ENCODE measurements at places on chromosomes 6 and 20. TPM values are rescaled to one million over a fixed set of nuclear protein-coding genes. Genes with fewer than 3 reads are reported as not detected.

The MYBL2 gene
- not detected for total RNA-seq

The RBM39 gene
- 592 TPM for total RNA-seq

The MUCL3 gene
- not detected for total RNA-seq

DNA sequence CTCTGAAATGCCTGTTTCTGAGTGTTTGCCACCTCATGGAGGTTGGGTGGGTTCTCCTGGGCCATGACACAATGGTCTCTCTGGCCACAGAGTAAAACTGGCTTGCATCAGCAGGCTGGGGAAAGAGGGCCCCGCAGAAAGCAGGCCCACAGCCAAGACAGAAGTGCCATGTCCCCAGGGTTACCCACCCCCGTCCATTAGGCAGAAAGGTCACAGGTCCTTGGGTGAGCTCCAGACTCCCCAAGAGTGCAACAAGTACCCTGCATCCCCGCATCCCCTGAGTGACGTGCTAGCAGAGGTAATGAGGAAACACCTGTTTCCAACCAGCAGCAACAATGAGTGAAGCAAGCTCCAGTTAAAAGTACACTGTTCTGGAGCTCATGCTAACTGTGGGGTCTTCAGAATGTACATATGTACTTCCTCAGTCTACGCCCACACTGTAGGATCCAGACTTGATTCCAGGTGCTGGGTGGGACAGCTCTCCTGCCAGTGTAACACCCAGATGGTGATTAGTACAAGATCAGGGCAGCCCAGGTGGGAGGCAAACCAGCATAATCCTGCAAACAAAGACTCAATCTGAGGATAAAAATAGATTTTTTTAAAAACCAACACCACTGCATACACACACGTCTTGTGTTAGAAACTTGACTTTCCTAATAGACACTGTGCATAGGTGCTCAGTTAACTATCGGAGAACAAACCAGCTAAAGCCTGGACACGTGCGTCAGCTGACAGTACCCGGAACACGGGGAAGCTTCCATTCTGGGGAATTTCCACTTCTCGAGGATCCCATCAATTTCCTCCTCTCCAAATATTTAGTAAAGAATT is 31.5 kb downstream of the RRBP1 start:
- H3K27ac ChIP-seq = peak overlapping the region; percentile 33
- no peaks in the 10 kb centered on the region for H3K36me3 ChIP-seq
- peaks cover 8% of the 10 kb centered on the region for H3K4me1 ChIP-seq
- H3K27me3 ChIP-seq = no peaks in the 10 kb centered on the region

DNA sequence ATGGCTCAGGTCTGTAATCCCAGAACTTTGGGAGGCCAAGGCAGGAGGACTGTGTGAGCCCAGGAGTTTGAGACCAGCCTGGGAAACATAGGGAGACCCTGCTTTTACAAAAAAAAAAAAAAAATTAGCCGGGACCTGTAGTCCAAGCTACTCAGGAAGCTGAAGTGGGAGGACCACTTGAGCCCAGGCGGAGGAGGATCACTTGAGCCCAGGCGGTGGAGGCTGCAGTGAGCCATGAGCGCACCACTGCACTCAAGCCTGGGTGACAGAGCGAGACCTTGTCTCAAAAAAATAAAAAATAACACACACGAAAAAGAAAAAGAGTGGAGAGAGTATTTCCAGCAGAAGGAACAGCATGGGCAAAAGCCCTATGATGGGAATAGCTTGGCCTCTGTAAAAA is 2.0 kb downstream of the TTLL9 start:
- H3K36me3 ChIP-seq = no peaks in the 10 kb centered on the region
- H3K4me1 ChIP-seq = peaks cover 7% of the 10 kb centered on the region
- no peak for DNase-seq

GRCh38 chr6:125255201-125255600 is 46.6 kb downstream of the HDDC2 start:
- no peak for DNase-seq
- H3K27me3 ChIP-seq = no peaks in the 10 kb centered on the region
- H3K4me3 ChIP-seq = no peak overlapping the region
- H3K27ac ChIP-seq = no peak overlapping the region

- no peak overlapping the region for H3K27ac ChIP-seq
- H3K4me3 ChIP-seq = no peak overlapping the region
- H3K4me1 ChIP-seq = no peaks in the 10 kb centered on the region
Measured at GRCh38 chr6:124494956-124495664, 467.1 kb upstream of the RNF217 start.

DNA sequence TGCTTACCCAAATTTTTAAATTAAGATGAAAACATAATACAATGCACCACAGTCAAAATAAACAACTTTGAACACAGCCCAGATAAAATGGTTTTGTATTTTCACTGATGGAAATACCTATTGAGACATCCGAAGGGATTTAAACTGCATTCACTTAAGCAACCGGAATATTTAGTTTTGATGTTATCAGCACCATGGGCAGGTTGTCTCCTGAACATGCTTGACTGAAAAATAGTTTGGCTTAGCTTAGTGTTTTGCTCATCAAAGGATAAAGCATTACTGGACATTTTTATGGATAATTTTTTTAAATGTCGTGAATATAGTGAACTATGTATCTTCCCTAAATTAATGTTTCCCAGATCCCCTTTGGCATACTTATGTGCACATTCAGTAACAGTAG is 177.5 kb downstream of the GJA1 start:
- H3K4me3 ChIP-seq = no peak overlapping the region
- peak overlapping the region; percentile 50 for H3K27ac ChIP-seq
- peaks cover 4% of the 10 kb centered on the region for H3K4me1 ChIP-seq
- no peaks in the 10 kb centered on the region for H3K27me3 ChIP-seq

DNA sequence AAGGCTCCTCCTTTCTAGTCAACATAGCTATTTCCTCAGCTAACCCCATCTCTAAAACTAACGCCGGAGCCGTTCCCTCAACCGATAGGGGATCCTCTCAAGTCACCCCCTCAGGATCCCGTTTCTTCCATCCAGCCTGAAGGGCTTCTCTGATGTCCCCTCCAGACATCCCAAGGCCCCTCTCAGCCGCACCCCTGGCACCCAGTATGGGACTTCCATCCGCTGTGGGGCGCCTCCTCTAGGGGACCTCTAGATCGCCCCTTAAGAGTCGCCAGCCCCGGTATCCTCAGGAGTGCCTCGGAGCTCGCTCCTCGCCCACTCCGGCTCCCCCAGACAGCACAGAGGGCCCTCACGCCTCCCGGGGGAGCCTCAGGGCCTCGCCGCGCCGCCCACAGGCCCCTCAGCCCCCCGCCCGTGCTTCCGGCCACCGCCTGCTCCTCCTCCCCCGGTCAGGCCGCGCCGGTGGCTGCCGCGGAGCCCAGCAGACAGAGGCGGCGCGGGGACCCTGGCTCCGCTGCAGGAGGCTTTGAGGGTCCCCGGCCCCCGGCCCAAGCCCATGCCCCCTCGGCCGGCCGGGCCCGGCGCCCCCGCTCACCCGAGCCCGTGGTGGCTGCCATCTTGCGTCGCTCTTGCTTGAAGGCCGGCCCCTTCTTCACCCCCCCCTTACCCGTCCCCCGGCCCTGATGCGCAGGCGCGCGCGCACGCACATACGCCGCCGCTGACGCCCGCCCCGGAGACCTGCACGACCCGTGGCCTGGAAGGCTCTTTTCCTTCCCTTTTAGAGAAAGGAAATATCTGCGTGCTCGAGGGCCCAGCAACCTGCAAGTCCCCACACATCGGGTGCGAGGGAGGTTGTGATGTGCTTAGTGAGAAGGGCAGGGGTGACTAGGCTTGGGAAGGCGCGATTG is at the start of gene UBE2V1:
Gene UBE2V1, minus strand, starts transcription at position 639 of the 908 bp plus-strand sequence. Its CDS starts 22 bp downstream, at position 617.
- H3K27me3 ChIP-seq = no peaks in the 10 kb centered on the region
- peak; percentile 90 for DNase-seq
- H3K27ac ChIP-seq = peak within 1 kb of the TSS; percentile 90
- no peaks in the 10 kb centered on the region for H3K36me3 ChIP-seq
- peaks cover 5% of the 10 kb centered on the region for H3K4me1 ChIP-seq

GRCh38 chr6:15246217-15246665 is 372 bp downstream of the JARID2 start:
- H3K36me3 ChIP-seq = no peaks in the 10 kb centered on the region
- no peaks in the 10 kb centered on the region for H3K27me3 ChIP-seq
- peak overlapping the region; percentile 93 for H3K27ac ChIP-seq
- DNase-seq = no peak
- H3K4me3 ChIP-seq = peak overlapping the region; percentile 78
- no peaks in the 10 kb centered on the region for H3K4me1 ChIP-seq
